ENCODE measurements at places on chromosomes 6 and 20. TPM values are rescaled to one million over a fixed set of nuclear protein-coding genes. Genes with fewer than 3 reads are reported as not detected.
A peak's percentile ranks its signal among the peaks of the same experiment; 100 is the strongest.

The BPHL gene
- total RNA-seq: 69.7 TPM

The RNASET2 gene
- 29.8 TPM for total RNA-seq

The SLC22A23 gene
- 17.1 TPM for total RNA-seq

DNA sequence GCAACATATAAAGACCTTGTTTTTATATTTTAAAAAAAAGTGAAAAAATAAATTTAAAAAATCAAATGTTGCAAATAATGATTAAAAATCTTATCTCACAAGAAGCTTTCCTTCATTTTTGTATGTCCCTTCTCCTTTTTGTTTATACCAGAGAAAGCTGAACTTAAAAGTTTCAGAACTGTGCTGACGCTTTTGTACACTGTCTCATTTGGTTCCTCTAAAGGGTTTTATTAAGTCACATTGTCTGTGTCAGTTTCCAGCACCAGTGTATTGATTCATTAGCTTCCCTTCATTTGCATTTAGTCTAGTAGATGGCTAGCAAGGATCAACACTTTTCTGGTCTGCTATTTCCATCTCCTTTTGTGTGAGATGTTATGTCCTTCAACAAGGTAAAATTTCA is 6.7 kb downstream of the PCED1A start:
- no peak for DNase-seq
- no peaks in the 10 kb centered on the region for H3K4me1 ChIP-seq
- H3K36me3 ChIP-seq: peaks cover 12% of the 10 kb centered on the region

DNA sequence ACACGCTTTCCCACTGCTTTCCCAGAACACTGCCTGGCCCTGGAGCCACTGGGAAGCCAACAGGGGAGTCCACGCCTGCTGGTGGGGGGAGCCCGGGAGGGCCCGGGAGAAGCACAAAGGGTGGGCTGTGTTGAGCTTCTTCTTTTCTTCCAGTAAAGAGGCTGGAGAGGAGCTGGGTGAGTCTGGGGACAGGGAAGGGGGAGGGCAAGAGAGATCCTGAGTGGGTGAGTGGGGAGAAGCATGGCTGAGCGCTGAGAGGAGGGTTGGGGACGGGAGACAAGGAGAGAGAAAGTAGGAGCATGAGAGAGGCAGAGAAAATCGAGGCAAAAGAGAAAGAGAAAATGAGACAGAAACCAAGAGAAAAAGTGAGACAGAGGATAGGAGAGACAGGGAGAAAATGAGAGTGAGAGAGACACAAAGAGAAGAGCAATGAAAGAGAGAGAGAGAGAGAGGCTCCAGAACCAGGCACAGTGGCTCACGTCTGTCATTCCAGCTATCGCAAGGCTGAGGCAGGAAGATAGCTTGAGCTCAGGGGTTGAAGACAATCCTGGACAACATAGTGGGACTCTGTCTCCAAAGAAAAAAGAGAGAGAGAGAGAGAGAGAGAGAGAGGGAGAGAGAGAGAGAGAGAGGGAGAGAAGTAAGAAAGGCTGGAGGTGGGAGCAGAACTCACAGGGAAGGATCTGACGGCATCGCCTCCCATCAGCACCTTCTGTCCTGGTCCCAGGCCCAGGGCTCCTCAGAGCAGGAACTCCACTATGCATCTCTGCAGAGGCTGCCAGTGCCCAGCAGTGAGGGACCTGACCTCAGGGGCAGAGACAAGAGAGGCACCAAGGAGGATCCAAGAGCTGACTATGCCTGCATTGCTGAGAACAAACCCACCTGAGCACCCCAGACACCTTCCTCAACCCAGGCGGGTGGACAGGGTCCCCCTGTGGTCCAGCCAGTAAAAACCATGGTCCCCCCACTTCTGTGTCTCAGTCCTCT is 2.0 kb downstream of the LST1 start:
- no peaks in the 10 kb centered on the region for H3K4me1 ChIP-seq
- H3K36me3 ChIP-seq: no peaks in the 10 kb centered on the region
- peaks cover 18% of the 10 kb centered on the region for H3K27me3 ChIP-seq
- no peak overlapping the region for H3K27ac ChIP-seq
- no peak for DNase-seq

DNA sequence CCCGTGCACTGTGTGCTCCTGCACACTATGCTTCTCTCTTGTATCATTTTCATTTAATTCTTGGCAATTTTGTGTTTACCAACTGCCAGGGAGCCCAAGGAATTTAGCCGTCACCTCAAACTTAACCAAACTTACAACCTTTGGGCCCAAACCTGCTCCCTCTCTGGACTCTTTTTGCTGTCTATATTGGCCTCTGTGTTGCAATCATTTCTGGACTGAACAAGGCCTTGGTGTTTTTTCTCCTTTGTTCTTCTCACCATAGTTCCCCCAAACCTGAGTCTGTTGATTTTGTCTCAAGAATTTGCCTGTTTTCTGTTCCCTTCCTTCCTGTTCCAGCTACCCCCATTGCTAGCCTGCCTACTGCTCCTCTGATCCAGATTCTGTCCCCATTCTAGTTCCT is 19.2 kb downstream of the DCBLD1 start:
- H3K27me3 ChIP-seq: no peaks in the 10 kb centered on the region
- peak overlapping the region; percentile 60 for H3K27ac ChIP-seq
- H3K4me3 ChIP-seq: no peak overlapping the region
- H3K36me3 ChIP-seq: peaks cover 9% of the 10 kb centered on the region
- H3K4me1 ChIP-seq: peaks cover 39% of the 10 kb centered on the region

DNA sequence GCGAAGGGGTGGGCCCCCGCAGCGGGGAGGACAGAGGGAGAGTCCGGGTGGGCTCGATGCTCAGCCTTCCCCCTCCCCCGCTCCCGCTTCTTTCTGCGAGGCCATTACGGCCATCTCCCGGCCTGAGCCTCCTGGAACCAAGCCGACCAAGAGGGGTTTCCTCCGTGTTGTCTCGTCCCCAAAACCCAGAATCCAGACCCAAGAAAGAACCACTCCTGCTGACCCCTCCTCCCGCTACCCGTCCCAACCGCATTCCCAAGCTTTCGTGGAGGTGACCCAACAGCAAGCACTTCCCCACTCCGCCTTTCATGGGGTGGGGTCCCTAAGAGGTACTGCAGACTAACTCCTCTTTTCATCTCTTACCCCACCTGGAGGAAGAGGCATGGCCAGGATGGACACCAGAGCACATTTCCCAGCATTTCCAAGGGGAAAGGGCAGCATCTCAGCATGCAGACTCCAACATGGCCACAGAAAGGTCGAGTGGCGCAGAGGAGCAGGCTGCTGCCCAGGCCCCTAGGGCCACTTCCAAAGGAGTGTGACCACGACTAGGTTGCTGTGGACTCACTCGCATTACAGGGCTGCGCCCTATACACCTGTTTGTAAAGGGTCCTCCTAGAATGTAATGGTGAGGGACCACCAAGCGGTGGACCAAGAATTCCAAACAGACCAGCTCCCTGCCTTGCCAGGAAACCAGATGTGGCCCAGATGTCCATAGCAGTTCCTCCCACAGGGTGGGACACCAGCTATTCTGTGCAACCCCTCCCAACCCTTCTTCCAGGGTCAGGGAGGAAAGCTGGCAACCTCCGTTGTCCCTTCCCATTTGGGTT is 53.4 kb downstream of the MRPL14 start:
- H3K36me3 ChIP-seq: no peaks in the 10 kb centered on the region
- H3K4me3 ChIP-seq: peak overlapping the region; percentile 75
- DNase-seq: no peak
- peak overlapping the region; percentile 84 for H3K27ac ChIP-seq
- peaks cover 21% of the 10 kb centered on the region for H3K27me3 ChIP-seq
- H3K4me1 ChIP-seq: peaks cover 11% of the 10 kb centered on the region
